ENCODE measurements at places on chromosomes 6 and 20.

GRCh38 chr6:7048894-7049293, 58.9 kb upstream of the RREB1 start:
- DNase-seq = no peak

GRCh38 chr20:47231382-47232039, 125.0 kb downstream of the ZMYND8 start:
- no peak for DNase-seq

DNA sequence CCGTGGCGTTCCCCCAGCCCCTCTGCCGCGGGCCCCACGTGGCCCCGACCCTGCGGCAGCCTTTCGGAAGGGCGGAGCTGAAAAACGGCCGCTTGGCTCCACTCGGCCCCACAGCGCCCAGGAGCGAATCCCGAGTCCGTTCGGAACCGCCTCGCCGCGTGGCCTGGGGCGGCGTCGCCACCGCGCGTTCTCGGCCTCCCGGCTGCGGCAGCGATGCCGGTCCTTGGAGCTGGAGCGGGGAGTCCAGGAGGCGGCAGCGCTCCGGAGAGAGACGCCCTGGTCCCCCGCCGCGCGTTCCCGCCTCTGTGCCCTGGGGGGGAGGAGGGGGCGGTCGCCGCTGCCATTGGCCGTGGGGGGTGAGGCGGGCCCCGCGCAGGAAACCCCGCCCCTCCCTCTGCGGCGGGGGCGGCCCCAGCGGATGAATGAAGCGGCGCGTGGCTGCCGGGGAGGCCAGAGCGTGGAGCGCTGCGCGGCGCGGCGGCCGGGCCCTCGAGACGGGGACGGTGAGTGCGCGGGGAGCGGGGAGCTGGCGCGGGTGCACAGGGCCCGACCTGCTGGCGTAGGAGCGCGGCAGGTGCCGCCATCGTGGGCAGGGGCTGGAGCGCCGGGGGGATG, at the start of gene SLCO4A1:
SLCO4A1 (plus strand) TSS at position 453 of the 615 bp plus-strand sequence. CDS start 13,952 bp downstream, outside the sequence.
- DNase-seq = peak; percentile 71

GRCh38 chr6:84019141-84019841, 14.3 kb upstream of the MRAP2 start:
- no peak for DNase-seq

- DNase-seq = no peak
Observed at GRCh38 chr6:148521158-148521557, 178.5 kb downstream of the SASH1 start.

DNA sequence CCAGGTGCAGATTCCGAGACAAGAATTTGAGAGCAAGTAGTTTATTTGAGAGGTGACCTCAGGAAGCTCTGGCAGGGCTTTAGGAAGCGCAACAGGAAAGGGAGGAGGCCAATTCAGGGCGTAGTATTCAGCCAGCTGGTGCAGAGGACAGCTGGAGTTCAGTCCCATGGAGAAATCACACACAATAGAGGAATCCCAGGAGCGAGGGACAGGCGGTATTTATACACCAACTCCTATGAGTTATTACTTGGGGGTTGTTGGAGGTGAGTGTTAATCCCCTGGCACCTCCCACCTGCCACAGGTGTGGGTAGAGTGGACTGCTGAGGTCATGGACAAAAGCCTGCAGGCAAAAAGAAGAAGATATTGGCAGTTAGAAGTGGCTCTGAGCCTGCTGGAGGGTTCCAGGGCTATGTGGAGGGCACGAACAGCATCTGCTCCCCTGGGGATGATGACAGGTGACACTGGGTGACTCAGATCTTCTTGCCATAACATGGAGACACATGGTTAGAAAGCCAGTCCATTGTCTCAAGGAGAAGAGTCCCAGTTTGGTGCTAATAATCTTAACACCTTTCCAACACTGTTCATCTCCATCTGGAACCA, 13.9 kb upstream of the SULF2 start:
- no peak for DNase-seq
